ENCODE measurements at places on chromosomes 5 and 9. TPM values are rescaled to one million over a fixed set of nuclear protein-coding genes. Genes with fewer than 3 reads are reported as not detected.

PCDHB3 gene
- 3.4 TPM for polyA plus RNA-seq

LHFPL2 gene
- polyA plus RNA-seq: 48.5 TPM

DNA sequence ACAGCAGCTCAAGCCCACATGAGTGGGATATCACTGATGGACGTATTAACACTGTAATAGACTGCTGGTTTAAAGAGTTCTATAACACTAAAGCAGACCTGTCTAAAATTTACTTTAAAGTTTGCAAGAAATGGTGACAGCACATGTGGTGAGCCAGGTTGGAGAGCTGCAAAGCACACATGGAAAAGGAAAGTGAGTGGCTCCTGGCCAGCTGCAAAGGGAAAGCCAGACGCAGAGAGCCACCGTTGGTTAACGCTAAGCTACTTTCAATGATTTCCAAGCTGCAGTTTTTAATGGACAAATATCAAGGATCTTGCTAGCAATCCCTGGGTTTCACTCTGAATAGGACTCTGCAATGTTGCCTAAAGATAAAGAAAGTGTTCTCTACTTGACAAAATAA is 89.9 kb downstream of the CTNND2 start:
- no peak for DNase-seq

GRCh38 chr5:112597831-112598230 is 139.9 kb upstream of the APC start:
- DNase-seq: no peak

All from right renal cortex interstitium (tissue), 3 donors.